Caki2 (cell line): ENCODE measurements at places on chromosomes 6 and 20.

GRCh38 chr20:46108435-46108841 lies 9.7 kb upstream of the CD40 start:
- no peak for DNase-seq

DNA sequence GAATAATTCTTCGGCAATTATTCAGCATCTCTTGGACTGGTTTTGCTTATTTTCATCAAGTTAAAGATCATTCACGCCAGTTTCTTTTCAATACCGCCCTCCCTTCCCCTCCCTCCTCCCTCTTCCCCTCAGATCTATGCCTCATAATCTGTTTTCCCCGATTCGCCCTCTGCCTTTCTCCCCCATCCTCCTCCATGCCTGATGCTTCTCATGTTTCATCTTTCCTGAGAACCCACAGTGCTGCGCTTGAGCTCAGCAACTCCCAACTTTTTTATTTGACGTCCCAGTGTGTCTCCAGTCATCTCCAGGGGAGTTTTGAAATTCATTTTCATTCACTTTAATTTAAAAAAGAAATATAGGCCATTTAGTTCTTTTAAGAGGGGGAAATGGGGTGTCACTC lies 142.7 kb downstream of the PTPRT start:
- DNase-seq: no peak

- DNase-seq: no peak
Measured at GRCh38 chr6:100490065-100490464, 25.3 kb upstream of the SIM1 start.

GRCh38 chr20:48789185-48789668 lies 38.6 kb downstream of the PREX1 start:
- no peak for DNase-seq

DNA sequence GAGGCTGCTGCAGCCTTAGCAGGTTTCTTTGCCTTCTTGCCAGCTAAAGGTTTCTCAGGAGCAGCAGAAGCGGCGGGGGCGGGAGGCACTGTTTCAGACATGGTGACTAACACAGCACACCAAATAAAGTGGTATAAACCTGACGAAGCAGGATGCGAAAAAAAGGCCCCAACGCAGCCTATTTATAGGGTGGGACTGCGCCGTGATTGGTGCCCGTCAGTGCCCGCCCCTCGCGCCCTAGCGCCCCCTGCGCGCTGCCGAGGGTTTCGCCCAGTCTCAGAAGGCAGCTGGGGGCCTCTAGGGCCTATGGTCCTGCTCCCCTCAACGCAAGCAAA lies 55.0 kb downstream of the TRIM38 start:
- no peak for DNase-seq

- DNase-seq: no peak
Measured at GRCh38 chr20:49765846-49766541, 46.6 kb upstream of the SLC9A8 start.

DNA sequence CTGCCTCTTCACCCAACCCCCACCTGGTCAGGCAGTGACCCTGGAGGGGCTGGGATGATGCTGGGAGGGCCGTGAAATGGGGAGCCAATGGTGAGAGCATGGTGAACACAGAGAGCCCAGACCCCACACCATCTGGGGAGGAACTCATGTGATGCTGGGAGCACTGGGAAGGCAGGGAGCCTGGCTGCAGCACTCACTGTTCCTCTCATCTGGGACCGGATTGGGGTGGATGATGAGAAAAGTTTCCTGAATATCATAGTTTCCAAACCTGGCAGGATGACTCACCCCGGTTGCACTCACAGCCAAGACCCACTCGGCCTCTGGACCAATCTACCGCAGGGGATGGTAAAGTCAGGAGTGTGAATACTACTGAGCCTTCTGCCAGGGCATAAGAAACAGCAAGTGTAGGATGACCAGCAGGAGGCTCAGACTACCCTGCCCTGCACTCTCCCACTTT lies 21.8 kb downstream of the ULBP1 start:
- no peak for DNase-seq

DNA sequence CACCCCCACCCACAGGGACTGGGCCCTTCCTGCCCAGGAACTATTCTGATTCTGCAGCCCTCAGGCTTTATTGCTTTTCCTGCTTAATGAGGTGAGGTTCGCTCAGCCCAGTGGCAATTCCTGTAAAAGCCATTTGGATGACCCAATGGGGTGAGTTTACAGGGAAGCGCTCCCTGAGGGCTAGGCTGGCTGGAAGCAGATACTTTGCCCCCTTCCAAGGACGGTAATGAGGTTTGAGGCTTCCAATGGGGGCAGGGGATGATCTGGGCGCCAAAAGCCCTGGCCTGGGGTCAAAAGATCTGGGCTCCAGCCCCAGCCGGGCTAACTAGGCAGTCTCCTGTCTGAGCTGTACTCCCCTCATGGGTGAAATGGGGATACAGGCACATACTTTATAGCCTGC lies 41.8 kb downstream of the RIPOR3 start:
- DNase-seq: no peak

GRCh38 chr20:32192698-32193097 lies 14.8 kb downstream of the PLAGL2 start:
- no peak for DNase-seq

GRCh38 chr6:36781669-36782068 lies 57.6 kb downstream of the CPNE5 start:
- no peak for DNase-seq

DNA sequence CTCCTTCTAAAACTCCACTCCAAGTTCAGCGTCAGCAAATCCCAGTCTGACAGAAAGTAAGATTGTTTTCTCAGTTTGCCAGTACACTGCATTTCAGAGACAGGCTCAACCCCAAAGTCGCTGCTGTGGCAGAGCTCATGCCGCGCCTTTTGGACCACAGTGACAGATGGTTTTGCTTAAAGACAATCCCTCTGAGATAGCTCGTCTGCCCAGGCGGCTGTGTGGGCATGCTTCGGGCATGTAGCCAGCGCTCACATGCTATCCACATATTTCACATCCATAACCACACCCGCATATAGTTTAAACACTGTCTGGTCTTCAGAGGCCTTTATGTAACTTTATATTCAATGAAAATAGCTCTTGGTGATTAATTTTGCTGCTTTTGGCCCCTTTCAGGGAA lies 14.7 kb upstream of the PXDC1 start:
- no peak for DNase-seq

DNA sequence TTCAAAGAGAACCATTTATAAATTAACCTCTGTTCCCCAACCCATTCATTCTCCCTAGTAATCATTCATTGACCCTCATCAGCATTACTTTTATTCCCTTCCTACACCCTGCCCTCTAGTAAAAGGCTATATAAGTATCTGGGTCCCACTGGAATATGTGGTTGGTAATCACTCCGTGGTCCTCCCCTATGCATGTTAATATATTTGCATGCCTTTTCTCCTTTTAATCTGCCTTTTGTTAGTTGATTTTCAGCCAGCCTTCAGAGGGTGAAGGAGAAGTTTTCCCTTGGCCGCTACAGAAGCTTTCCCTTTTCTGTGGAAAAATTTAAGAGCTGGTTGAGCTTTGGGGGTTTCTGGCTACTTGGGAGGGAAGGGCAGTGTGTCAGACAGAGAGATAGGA lies 585.6 kb downstream of the UTRN start:
- no peak for DNase-seq

DNA sequence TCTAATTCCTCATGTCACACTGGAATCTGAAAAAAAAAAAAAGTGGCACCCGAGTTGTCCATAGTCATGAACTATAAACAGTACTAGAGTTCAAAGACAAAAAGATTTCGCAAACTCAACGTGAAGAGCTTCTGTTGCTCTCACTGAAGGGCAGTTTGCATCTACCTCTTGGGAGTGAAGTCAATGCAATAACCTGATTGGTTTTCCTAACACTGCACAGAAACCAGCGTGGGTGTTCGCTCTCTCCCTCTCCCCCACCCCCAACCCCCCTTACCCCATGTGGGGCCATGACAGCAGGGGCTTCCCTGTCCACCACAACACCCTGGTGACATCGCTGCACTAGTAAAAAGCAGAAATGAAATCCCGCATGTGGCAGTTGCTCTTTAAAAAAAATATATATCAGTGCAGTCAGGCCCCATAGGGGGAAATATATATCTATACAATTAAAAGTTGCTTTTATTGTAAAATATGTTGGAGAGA lies 66.9 kb downstream of the GMPR start:
- DNase-seq: no peak

- DNase-seq: no peak
Measured at GRCh38 chr6:37305841-37306425, 47.9 kb upstream of the RNF8 start.

GRCh38 chr6:20204512-20204894 lies 7.8 kb downstream of the MBOAT1 start:
- DNase-seq: no peak

DNA sequence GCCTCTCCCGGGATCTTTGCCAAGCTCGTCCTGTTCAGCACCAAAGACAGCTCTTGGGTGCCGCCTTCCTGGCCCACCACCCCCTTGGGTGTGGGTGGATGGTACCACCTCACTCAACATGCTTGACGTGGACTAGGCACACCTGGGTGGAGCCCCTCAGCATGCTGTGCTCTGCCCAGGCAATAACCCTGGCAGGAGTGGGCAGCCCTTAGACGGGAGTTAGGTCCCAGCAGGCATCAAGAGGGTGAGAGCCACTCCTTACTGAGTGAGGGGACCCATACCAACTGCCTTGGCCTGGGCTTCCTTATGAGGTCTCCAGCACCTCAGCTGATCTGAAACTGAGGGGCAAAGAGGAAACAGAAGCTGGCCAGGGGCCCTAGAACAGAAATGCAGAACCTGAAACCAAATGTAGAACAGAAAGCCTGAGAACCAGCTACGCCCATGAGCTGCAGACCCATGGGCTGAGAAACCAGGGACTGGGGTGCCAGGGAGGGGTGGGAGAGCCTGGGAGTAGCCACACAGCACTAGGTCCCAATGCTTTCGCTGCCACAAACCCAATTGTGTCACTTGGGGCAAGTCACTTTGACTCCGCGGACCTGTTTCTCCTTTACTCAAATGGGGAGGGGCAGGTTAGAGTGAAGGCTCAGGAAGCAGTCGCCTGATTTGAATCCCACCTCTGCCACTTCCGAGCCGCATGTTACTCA lies 2.0 kb downstream of the FGD2 start:
- DNase-seq: no peak
